Karpas-422 (cell line): ENCODE measurements at places on chromosomes 13 and 19.

GRCh38 chr19:3463714-3464586 is 16.4 kb downstream of the SMIM24 start:
- no peak for DNase-seq

GRCh38 chr19:46492841-46493235 is 2.8 kb downstream of the PNMA8B start:
- DNase-seq: no peak

GRCh38 chr19:29268721-29269393 is 55.9 kb upstream of the UQCRFS1 start:
- no peak for DNase-seq

GRCh38 chr19:11814700-11815035 is 595 bp downstream of the ZNF440 start:
- peak; percentile 54 for DNase-seq

- no peak for DNase-seq
Observed at GRCh38 chr13:110359840-110360301, 52.8 kb downstream of the COL4A2 start.

GRCh38 chr19:13502231-13502630 is 4.0 kb downstream of the CACNA1A start:
- DNase-seq: no peak

GRCh38 chr13:109938255-109938936 is 152.0 kb upstream of the IRS2 start:
- no peak for DNase-seq

GRCh38 chr13:97976610-97977521 is 23.4 kb downstream of the IPO5 start:
- DNase-seq: peak; percentile 63

GRCh38 chr13:43544011-43544410 is 242.8 kb downstream of the ENOX1 start:
- no peak for DNase-seq

DNA sequence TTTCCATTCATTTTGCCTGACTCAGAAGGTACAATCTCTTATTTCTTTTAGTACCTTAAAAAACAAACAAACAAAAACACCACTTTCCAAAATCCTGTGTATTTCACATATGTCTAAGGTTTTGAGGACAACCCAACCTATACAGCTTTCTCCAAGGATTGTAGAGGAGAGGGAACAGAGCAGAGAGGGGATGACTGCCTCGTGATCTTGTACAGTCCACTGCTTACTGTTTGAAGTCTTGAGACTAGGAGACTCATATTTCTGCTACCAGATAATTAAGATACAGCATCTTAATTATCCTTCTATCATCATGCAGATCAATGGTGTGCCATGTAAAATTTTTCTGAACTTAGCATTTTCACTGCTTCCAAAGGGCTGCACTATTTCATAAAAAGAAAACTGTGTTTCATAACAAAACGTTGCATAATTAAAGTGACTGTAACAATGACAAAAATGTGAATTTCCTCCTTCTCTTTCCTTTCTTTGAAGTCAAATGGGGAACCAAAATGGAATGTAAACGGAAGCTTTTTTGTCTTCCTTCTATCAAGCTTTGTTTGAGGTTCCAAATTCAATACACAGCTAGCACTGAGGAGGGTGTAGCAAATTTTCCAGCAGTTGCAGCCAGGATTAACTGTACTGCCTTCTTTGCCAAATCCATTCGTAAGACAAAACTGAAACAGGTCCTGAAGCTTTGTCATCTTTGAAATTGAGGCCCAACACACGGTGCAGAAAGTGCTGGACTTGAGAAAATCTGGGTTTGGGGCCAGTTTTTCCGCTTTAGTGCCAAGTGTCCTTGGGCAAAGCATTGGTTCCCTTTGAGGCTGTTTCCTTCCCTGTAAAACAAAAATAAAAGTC is 34.9 kb upstream of the RCBTB2 start:
- no peak for DNase-seq

DNA sequence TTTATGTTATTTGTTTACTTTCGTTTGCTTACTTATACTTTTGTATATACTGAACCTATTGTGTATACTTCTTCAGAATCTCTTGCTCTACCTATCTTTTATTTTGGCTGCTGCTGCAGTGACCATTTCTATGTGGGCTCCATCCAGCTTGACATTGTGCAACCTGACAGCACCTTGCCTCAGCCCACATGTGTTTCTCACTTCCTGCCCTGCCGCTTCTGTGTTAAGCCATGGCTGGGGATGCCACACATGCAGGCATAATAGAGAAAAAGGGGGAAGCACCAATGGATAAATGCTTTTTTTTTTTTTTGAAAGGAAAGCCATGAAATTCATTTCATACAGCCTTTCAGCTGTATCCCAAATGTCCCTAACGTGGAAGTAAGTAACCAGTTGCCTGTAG is 147.6 kb downstream of the RBM26 start:
- DNase-seq: no peak

DNA sequence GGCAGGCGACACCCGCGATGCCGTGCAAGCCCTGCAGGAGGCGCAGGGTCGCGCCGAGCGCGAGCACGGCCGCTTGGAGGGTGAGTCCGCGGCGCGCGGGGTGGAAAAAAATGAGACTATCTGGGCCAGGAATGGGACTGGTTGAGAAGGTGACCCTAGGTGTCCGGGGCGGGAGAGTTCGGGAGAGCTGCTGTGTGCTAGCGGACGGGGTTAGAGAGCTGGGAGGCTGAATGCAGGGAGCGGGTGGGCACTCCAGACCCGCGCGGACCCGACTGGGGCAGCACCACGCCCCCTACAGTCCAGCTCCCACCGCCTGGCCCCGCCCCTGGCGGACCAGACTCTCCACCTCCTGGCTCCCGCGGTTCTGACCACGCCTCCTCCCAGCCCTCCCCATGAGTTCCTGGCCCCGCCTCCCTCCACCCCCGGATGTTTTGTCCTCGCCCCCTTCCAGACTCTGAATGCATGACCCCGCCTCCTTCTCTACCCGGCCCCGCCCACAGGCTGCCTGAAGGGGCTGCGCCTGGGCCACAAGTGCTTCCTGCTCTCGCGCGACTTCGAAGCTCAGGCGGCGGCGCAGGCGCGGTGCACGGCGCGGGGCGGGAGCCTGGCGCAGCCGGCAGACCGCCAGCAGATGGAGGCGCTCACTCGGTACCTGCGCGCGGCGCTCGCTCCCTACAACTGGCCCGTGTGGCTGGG is 1.5 kb downstream of the CLEC11A start:
- DNase-seq: peak; percentile 98

DNA sequence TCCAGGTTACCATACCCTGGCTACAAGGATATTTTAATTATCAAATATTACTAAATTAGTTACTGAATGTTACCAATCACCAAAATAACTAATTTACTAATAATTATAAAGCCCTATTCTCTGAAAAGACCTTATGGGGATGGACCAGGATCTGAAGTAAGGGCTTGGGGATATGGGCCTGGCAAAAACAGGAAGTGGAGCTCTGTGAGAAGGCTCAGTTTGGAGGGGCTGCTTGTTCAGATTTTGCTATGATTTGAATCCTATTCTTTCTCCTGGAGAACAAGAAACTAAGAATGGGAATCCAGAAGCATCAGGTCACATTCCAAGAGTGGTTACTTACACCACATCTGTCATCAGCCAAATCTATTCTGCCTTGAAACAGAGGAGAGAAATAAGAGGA is 148.1 kb downstream of the DNAJC15 start:
- no peak for DNase-seq

- DNase-seq: no peak
Observed at GRCh38 chr13:26695360-26695705, 65.3 kb downstream of the GPR12 start.

DNA sequence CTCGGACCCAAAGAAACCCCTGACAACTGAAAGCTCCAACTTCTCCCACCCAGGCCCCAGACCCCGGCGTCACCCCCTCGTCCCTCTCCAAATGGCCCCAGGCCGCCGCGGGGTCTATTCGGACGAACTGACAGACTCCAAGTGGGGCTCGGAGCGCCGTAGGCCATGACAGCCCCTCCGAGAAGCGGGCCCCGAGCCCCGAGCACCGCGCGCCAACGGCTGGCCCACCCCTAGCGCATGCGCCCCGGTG is 360 bp downstream of the DDX39A start:
- DNase-seq: no peak
